ENCODE measurements at places on chromosomes 1 and 21.

DNA sequence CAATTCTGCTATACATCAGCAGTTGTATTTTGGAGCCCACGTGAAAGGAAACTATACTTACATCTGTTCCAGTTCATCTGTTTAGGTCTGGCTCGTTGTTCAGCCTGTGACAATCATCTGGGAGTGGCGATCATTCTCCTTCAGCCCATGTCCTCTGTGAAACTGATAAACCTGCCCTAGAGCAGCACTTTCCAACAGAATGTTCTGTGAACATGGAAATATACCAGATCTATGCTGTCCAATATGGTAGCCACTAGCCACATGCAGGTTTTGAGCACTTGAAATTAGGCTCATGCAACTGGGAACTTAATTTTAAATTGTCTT is 24.5 kb upstream of the COQ8A start:
- DNase-seq: no peak

DNA sequence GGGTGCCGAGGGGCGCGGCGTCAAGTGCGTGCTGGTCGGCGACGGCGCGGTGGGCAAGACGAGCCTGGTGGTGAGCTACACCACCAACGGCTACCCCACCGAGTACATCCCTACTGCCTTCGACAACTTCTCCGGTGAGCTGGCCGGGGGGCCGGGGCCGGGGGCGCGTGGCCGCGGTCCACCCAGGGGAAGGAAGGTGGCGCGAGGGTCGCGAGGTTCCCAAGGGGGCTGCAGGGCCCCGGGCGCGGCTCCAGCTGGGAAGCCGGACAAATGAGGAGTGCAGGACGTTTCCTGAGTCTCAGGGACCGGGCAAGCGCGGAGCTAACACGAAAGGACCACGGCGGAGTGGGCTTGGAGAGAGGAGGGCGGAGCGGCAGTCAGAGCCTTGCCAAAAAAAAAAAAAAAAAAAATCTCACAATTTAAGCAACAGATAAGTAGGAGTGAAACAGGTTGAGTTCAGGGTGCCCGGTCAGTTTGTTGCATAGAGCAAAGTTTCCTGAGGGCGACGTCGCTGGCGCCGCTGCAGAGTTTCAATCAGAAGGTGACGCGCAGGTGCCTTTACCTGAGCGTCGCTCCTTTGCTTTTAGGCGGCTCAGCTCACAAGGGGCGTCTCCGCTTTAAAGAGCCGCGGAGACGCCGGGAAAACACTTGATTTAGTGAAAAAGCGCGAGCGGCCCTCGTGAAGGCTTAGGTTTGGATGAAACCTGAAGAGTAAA is 750 bp downstream of the RHOU start:
- DNase-seq: peak; percentile 22

DNA sequence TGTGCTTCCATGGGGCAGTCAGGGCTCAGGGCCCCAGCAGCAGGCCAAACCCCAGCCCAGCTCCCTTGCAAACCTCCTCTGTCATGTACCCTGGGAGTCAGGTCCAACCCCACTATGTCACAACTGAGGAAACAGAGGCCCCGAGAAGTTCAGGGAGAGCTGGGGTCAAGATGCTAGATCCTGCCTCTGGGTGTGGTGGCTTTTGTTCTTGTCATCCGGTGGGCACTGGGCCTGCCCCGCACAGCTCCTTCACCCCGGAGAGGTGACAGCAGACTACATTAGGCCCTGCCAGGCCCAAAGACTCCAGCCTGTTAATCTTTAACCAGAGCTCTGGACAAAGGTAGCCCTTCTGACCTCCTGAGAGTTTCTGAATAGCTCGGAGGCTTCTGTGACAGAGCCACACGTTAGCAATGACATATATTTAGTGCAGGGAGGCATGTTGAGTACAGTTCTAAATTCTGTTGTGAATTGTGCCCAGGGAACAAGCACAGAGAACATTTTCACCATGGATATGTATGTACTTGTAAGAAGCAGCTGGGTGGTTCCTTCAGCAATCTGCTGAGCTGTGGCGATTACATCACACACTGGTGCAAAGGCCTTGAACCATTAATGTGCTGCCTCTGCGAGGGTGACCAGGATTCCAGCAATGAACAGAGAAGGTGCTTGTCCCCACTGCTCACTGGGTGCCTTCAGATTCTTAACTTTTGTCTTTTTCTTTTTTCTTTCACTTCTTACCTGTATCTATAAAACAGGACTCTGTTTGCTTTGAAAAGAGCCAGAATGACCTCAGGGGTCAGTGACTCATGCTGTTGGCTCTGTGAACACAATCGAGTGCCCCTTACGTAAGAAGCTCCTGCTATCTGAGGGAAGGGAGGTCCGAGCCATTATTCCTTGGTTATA is 102.8 kb downstream of the RHOU start:
- no peak for DNase-seq

- no peak for DNase-seq
Observed at GRCh38 chr1:236753516-236753915, 41.6 kb upstream of the MTR start.

GRCh38 chr1:45216861-45217260 is 10.5 kb upstream of the ZSWIM5 start:
- DNase-seq: no peak

- no peak for DNase-seq
Observed at GRCh38 chr1:41359211-41360073, 1.8 kb upstream of the FOXO6 start.

DNA sequence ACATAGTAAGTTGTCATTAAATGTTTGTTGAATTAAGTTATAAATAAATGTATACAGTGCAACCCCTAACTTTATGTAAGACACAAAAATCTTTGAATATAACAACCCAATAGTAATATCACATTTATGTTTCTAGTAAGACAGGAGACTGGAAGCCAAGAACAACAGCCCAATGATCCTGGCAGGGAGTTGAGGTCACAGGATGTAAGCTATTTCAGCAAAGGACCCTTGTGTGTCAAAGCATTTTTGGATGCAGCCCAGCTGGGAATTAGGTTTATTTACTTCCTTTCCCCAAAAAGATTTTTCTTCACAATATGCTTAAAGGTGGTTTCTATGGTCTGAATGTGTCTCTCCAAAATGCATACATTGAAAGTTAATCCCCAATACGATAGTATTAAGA is 34.0 kb upstream of the ABCA4 start:
- DNase-seq: no peak

- DNase-seq: no peak
Observed at GRCh38 chr1:51945591-51945990, 44.9 kb downstream of the RAB3B start.

DNA sequence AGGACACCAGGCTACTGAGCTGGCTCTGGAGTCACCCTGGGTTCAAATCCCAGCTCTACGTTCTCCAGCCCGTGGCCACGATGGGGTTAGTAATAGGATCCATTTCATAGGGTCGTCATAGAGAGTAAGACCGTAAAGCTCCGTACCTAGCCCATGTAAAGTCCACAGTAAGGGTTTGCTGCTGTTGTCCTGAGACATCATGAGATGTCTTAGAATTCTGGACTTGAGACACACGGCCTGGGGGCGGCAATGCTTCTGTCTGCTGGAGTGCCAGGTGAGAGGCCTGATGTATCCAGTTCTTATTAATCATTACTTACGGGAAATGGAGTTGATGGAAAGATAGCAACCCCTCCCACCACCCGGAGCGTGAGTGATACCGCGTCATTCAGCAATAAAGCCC is 3.6 kb downstream of the TCP10L start:
- DNase-seq: no peak

GRCh38 chr21:41317063-41317392 is 427 bp downstream of the FAM3B start:
- no peak for DNase-seq

DNA sequence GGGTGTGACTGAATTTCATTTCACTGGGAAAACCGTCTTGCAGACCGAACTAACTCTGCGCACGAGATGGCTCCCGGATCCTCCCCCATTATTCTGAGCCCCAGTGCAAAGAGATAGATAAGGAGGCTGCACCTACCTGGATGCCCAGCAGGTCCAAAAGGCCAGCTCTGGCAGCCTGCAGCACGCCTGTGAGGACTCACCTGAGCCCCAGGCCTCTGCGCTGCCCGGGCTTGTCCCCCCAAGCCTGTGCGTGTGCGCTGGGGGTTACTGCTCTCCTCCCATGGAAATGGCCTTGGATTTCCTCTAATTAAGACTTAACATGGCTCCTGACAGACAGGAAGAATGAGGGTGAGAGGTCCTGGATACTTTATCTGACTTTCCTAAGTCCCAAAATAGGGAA is 83.4 kb downstream of the MDM4 start:
- no peak for DNase-seq

All from activated CD4-positive, alpha-beta T cell treated with anti-CD3 and anti-CD28 coated beads, Interleukin-2, amount 50 U/mL, for 48 hours (primary cell).